NCI-H345 (cell line): ENCODE measurements at places on chromosomes 6 and 20.

- DNase-seq, result no peak
These were observed 315.9 kb upstream of the KCNQ5 start for GRCh38 chr6:72305971-72306370.

DNA sequence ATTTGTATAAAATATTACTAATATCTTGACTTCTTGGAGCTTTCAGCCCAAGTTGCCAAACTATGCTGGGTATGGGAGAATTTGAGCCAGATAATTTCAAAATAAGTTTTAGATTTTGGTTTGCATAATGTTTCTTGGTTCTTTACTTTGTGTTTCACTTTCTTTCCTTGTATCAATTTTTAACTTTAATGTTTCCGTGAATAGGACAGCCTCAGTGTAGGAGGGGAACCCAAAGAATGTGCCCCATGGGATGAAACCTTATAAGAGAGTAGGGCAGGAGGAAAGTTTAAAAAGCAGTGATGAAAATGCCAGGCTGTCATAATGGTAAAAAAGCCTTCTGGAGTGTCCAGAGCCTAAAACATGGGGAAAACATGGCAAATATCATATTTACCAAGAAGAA lies 252.4 kb upstream of the IRAK1BP1 start:
- DNase-seq, result no peak

GRCh38 chr6:14276667-14277404 lies 159.3 kb downstream of the CD83 start:
- no peak for DNase-seq

DNA sequence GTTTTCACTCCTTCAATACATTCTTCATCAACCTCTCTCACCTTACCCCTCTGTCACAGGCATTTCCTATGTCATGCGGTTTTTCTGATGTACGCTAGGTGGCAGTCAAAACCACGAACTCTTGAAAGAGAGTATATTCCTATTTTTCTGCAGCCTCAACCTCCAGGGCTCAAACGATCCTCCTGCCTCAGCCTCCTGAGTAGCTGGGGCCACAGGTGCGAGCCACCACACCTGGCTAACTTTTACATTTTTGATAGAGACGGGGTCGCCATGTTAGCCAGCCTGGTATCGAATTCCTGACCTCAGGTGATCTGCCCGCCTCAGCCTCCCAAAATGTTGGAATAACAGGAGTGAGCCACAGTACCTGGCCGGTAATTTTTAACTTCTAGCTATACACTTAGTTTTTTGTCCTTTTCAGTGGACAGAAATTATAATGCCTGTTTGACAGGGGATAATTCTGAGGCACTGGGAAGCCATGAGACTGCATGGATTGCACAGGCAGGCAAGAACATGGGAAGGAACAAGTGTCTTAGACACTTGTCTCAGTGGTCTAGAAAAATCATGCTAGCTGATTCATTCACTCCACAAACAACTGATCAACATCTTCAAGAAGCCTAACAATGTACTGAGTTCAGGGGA lies 22.5 kb upstream of the HFE start:
- DNase-seq, result peak; percentile 58

DNA sequence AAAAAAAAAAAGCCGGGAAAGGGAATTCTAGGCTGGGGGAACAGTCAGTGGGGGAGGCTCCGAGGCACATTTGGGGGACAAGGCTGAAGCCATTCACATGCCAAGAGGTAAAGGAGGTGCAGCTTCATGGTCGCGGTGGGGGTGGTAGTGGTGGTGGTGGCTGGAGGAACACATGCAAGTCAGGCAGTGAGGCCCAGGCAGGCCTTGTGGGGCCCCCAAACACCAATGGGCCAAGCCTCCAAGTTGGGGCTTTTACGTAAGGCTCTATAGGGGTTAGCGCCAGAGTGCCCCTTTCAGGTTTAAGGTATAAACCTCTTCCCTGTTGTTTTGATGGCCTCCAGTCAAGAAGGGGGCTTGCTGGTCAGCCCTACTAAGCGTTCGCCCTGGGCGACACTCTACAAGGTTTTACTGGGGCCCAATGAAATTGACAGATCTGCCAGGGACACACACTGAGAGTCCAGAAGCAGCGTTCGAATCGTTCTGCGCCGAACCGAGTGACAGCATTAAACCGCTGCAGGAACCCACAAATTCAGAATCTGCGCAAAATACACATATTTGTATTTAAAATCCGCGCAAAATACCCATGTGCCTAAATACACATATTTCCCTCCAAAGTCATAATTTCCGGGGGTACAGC lies 818 bp upstream of the AP5S1 start:
- DNase-seq, result no peak

GRCh38 chr6:73074175-73074574 lies 151.1 kb downstream of the KHDC1L start:
- DNase-seq, result no peak

DNA sequence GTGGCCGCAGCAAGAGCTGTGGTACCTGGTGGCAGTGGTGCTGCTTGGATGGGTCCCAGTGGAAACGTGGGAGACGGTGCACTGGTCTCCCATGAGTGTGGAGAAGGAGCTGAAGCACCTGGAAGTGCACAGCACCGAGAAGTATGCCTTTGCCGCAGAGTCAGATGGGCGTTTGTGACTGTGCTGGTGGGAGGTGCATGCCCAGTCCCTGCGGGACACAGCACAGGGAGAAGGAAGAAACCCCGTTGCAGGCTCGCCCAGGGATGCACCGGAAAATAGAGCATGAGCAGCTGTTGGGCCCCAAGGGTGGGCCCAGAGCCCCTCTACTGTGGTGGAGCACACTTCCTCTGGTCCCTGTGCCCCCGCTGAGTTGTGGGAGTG lies 19.3 kb upstream of the RGS17 start:
- DNase-seq, result no peak

- DNase-seq, result no peak
These were observed 26.8 kb upstream of the DLGAP4 start for GRCh38 chr20:36279362-36279761.

- no peak for DNase-seq
These were observed 367.5 kb downstream of the GRIK2 start for GRCh38 chr6:101760843-101761621.

DNA sequence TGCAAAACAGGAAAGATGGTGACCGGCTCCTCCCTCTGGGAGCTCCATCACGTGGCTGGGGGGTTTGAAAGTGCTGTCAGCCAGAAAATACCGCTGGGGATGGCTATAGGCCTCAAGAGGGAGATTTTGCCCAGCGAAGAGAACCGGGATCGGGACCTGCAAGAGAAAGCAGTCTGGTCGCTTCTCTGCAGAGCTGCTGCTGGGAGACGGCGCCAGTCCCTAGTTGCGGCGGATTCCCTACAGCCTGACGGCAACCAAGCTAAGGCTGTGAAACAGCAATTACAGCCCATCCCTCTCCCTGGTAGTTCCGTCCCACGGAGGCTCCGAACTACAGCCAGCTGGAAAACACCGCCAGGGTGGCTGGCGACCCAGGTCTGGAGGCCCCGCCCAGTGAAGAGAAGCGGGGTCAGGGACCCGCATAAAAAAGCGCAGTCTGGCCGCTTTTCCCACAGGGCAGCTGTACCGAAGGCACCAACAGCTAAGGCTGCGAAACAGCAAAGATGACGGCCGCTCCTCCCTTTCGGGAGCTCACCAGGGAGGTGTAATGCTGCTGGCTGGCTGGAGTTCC lies 238.1 kb upstream of the IRAK1BP1 start:
- DNase-seq, result no peak

- no peak for DNase-seq
These were observed 109.9 kb downstream of the UTRN start for GRCh38 chr6:144395014-144395413.

DNA sequence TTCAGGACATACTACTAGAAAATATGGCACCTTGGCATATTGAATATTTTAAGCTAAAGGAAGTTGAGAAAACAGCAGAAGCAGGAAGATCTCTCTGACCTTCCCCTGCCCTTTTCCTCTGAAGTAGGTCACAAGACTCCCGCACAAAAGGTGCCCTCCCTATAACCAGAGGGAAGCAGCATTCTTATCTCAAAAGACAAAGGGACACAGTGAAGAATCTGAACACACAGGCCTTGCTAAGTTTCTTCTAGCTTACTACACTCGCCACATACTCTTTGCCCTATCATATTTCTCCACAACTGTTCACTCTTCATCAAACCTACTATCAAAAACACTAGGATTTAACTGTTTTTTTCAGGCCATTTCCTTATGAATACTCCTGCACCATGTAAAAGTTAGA lies 151.2 kb downstream of the ELOVL4 start:
- DNase-seq, result no peak

GRCh38 chr6:17167327-17167979 lies 65.6 kb downstream of the STMND1 start:
- DNase-seq, result no peak

- no peak for DNase-seq
These were observed 138.8 kb upstream of the RREB1 start for GRCh38 chr6:6968731-6969552.
